ENCODE measurements at places on chromosomes 5 and 9.

DNA sequence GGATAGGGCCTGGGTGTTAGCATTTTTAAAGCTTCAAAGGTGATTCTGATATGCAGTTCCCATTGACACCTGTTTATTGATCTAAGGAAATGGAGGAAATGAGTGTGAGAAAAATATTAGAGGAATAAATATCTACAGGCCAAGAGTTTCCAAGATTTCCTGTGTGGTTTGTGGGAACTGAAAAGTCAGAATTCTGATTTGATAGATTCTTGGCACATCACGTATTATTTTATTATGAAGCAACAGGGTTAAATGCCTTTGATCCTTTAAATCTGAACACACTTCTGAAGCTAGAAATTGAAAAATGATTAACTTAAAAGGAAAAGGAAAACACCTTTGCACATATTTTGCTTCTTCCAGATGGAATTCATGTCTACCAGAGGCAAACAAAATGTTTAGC is 113.7 kb downstream of the CD180 start:
- no peak for DNase-seq

- no peak for DNase-seq
Observed at GRCh38 chr9:79973627-79974026, 401.9 kb downstream of the TLE4 start.

- no peak for DNase-seq
Observed at GRCh38 chr9:118928722-118929121, 440.5 kb downstream of the BRINP1 start.

- DNase-seq: no peak
Observed at GRCh38 chr9:101925498-101925897, 187.1 kb upstream of the GRIN3A start.

DNA sequence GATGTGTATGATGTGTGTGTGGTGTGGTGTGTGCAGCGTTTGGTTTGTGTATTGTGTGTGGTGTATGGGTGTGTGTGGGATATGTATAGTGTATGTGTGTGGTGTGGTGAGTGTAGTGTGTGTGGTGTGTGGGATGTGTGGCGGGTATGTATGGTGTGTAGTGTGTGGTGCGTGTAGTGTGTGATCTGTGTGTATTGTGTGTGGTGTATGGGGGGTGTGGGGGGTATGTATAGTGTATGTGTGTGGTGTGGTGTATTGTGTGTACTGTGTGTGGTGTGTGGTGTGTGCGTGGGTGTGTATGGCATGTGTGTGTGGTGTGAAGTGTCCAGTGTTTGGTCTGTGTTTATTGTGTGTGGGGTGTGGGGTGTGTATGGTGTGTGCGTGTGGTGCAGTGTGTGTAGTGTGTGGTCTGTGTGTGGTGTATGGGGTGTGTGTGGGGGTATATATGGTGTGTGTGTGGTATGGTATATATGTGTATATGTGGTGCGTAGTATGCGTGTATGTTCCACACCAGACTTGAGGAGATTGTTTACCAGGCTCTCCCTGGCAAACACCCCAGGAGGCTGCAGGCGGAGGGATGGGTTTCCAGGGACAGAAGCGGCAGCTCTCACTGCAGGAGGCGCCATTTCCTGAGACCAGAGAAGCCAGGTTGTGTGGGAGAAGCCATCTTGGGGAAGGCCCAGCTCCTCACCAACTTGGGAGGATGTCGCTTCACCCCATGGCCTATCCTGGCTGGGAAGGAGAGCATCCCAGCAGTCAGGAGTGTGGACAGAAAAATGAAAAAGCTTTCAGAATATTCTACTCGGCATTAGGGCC is 138.1 kb downstream of the NXNL2 start:
- no peak for DNase-seq

DNA sequence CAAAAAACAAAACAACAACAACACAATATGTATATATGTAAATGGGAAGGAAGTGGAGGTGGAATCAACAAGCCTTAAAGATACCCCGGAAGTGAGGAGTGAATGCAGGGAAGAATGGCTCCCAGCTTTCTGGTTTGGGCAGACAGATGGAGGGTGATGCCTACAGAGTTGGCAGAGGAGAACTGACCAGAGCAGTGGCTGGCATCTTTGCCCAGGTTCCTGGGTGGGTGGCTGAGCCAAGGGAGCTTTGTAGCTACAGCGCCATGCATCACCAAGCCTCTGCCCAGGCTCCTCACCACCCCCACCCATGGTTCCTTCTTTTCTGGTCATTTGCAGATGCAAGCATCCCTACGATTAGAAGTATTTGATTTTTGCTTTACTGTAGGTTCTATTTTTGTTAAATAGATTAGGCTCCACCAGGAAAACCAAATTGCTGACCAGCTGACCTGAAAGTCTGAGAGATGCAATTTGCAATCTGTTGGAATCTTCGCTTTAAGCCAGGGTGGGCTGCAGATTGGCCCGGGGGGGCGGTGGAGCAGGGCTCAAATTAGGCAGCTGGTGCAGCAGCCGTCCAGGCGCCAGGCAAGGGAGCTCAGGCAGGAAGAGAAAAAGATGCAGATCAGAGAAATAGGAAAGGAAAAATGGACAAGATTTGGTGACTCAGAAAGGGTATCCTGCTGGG is 163.3 kb upstream of the TBC1D2 start:
- DNase-seq: no peak

DNA sequence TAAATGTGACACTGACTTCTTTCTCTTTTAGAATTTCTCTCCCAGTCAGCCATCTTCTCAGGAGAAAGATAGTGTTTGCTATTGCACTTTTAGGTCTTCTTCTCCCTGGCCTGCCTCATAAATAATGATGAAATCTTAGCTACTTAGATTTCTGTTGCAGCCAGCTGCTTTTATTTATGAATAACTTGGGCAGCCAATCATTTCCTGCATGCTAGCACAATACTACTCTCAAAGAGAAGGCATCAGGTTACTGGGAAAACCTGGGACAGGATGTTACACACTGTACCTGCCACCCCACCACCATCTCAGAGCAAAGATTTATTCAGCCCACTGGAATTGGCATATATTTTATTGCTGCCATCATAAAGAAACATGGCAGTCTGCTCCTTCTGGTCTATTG is 266.6 kb downstream of the PRELID2 start:
- no peak for DNase-seq

DNA sequence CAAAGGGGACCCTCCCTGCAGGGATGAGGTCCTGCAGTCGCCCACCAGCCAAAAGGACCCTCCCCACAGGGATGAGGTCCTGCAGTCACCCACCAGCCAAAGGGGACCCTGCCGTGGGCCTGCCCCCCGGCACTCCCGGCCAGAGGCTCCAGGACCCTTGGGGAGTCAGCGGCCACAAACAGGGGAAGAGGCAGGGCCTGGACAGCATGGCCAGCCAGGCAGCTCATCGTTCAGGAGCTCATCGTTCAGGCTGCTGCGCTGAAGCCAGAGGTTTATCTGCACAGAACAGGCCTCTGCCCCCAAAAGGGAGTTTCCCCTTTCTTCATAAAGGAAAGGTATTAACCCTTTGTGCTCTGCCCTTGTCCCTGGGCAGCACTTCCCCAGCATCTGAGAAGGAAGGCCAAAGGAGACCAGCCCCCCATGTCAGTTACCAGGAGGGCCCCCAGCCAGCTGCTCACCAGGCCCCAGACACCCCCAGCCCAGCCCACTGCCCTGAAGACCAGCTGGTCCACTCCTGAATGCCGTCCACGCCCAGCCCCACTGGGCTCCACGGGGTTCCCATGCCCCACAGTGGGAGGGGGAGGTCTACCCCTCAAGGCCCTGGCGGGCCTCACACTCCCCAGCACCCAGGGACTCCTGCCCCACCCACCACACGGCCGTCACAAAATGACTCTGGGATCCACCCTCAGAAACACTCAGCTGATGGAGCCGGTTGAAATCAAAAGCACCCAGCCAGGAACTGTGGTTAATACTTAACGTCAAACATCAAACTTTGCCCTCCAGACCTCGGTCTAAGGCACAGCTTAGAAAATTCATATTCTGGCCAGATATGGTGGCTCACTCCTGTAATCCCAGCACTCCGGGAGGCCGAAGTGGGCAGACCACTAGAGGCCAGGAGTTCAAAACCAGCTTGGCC is 6.3 kb downstream of the SLC12A7 start:
- DNase-seq: no peak

DNA sequence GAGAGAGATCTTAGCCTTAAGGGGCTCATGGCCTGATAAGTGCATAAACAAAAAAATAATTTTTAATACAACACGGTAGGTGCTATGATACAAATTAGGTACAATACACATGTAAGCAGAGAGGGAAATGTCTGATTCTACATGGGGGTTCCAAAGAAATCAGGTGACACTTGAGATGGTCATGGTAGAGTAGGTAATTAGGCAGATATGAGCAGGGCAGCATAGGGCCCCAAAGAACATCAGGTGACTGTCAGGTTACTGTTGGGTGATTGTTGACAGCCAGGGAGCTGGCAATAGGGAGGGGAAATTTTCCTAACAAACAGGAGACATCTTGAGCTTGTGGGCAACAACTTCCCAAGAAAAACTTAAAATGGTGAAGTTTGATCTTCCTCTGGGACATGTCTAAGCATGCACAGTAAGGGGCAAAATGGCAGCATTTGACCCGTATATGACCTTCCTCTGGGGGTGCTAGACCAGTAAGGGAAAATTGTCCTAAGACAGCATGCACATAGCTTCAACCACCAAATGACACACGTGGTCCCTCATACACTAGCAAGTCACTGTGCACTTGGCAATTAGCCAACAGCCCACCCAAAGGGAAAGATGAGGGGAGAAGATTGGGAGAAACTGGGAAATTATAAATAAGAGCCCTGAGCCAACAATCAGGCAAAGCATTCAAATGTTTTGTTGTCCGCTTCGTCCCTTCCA is 37.3 kb upstream of the TENT4A start:
- DNase-seq: no peak

DNA sequence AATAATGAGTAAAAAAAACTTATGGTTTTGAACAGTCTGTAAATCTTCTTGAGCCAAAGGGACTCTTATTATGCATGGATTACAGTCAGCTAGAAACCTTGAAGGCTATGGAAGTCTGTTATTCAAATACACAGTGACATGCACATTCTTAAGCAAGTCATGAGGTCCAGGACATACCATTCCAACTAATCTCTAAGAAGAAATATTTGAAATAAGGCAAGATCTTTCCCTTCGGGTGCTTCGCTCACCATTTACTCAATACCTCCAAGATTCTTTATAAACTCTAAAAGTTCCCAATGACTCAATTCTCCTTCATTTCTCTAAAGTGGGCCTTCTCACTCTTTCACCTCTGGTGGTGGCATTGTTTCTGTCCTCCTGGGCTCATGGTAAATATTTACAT is 811.0 kb downstream of the NR2F1-AS1 start:
- no peak for DNase-seq

DNA sequence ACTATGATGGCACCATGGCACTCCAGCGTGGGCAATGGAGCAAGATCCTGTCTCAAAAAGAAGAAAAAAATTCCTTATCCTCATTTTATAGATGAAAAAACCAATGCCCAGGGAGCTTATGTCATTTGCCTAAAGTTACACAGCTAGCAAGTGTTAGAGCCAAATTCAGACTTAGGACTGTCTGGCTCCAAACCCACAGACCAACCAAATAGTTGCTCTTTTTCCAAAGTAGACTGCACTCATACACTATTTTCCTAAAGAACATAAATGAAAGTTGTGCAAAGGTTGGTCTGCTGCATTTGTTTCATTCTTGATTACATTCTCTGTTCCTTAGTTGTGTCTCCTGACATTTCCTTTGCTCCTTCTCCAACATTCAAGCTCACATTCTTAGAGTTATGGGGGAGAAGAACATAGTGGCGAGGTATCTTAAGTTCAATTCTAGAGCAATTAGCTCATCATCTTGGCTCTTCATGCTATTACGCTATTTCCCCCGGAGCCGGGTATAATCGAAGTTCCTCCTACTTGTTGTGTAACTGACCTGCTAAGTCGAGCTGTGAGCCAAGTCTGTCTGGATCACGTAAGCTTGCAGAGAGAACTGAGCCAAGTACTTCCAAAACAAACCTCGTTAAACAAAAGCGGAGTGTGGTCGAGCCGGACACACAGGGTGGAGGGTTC is 138.3 kb downstream of the RFK start:
- no peak for DNase-seq

DNA sequence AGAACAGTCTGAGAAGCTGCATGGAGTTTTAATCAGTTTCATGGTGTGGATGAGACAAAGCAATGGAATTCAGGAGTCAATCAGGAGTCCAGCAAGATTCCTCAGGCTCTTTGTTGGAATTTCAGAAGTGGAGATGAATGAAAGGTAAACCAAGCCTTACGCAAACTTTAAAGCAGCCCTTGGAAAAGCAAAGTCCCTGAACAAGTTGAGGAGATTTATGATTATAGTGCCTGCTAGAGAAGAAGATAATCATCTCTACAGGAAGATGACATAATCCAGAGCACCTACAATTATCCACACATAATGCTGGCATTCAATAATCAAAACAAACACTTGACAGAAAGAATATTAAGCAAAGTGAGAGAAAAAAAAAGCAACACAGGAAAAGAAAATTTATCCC is 1380.1 kb upstream of the NUDT12 start:
- no peak for DNase-seq

DNA sequence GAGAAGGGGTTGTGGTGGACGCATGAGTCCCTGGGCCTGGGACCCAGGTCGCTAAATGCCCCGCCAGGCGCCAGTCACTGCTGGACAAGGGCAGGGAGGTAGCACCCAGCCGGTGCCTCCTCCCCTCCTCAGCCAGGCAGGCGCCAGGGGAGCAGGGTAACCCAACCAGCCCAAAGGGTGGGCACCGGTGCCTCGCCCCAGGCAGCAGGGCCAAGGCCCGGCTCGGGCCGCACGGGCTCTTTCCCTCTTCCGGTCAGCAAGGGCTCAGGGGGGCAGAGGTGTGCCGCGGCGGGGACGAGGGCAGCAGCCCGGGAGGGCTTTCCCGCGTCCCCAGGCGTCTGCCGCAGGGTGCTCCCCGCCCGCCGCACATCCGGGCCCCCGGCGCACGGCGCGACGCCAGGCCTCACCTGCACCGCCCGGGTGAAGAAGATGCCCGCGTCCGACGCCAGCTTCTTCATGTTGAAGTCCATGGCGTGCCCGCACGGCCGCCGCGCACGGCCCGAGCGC is 393 bp downstream of the SH3GLB2 start:
- DNase-seq: no peak
